ENCODE measurements at places on chromosomes 13 and 19. TPM values are rescaled to one million over a fixed set of nuclear protein-coding genes. Genes with fewer than 3 reads are reported as not detected.

ZNF667 gene
- 0.61 TPM for total RNA-seq

FLT3LG gene
- 14.8 TPM for total RNA-seq

COL5A3 gene
- 7.2 TPM for total RNA-seq

TMEM238 gene
- total RNA-seq = 31.4 TPM

EML2 gene
- total RNA-seq = 119 TPM
